ENCODE measurements at places on chromosomes 2 and 18. TPM values are rescaled to one million over a fixed set of nuclear protein-coding genes. Genes with fewer than 3 reads are reported as not detected.

PROC gene
- not detected for total RNA-seq

ACVR1C gene
- 6.6 TPM for total RNA-seq

CYTIP gene
- 12.5 TPM for total RNA-seq

CYS1 gene
- 13.5 TPM for total RNA-seq

PAX3 gene
- total RNA-seq = not detected

DNA sequence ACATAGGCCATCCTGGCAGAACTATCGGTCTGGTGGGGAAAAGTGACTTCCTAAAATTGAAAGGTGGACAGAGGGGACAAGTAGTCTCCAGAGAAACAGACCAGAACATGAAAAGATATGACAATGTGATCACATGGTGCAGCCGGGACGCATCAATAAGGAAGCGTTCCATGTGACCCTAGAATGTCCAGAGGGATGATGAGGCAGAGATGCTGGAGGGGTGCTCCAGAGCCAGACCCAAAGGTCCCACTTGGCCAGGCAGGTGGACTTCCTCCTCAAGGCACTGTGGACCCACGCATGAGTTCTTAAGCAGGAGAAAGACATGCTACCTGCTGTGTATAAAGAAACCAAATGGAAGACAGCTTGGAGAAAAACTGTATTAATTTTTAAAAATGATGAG is 50.2 kb downstream of the CDH2 start:
- no peak for DNase-seq

- no peak for DNase-seq
These were observed 1.2 kb downstream of the RPL31 start for GRCh38 chr2:101003278-101003775.

- no peak for DNase-seq
These were observed 26.9 kb upstream of the ROCK2 start for GRCh38 chr2:11371092-11371937.

DNA sequence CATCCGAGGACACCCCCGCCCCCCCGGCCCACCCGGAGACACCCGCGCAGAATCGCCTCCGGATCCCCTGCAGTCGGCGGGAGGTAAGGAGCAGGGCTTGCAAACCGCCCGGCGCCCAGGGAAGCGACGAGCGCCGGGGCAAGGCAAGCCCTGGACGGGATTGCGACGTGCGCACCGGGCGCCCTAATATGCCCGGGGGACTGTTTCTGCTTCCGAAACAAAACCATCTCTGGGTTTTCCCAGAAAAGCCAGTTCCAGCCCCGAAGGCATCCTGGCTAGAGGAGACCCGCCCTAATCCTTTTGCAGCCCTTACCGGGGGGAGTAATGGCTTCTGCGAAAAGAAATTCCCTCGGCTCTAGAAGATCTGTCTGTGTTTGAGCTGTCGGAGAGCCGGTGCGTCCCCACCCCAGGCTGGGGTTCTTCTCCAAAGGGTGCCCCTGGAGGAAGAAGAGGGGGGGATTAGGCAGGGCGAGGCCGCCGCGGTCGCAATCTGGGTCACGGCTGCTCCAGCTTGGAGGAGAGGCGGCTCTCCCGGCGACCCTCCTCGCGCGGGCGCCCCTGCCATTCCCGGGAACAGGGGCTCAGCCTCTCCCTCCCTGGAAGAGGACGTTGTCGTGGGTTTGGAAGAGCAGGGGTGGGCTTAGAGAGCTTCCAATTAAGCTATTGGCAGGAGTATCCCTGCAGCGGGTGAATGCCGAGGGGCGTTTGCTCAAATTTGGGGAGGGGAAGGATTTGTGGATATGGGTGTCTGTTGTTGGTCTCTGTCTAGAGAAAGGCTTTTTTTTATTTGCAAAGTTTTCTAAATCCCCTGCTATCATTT is 521 bp downstream of the MYCN start:
- DNase-seq = no peak

DNA sequence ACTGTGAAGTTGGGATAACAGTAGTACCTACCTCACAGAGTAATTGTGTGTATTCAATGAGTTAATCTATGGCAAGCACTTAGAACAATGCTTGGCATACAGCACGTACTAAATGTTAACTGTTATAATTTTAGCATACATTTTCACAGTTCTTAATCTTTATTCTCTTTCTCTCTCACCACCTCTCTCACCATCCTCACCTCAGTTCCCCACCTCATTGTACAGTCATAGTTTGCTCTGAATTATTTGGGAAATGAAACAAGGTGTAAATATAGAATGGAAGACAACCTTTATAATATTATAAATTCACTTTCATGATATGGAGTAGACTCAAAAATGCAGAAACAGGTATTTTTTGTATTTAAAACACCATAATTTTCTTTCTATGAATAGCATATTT is 40.0 kb upstream of the DNAH7 start:
- DNase-seq = no peak

- DNase-seq = peak; percentile 94
These were observed at the start of gene ZEB2 for GRCh38 chr2:144519934-144520731. Gene ZEB2, minus strand, starts transcription at chr2:144520119. Its CDS starts 2,769 bp downstream, at chr2:144517350.

GRCh38 chr2:218400167-218400929 is 680 bp downstream of the CTDSP1 start:
- peak; percentile 92 for DNase-seq

GRCh38 chr2:241760301-241760771 is 16.3 kb upstream of the GAL3ST2 start:
- DNase-seq = no peak

- no peak for DNase-seq
These were observed 89.4 kb upstream of the TACR1 start for GRCh38 chr2:75288760-75289159.

DNA sequence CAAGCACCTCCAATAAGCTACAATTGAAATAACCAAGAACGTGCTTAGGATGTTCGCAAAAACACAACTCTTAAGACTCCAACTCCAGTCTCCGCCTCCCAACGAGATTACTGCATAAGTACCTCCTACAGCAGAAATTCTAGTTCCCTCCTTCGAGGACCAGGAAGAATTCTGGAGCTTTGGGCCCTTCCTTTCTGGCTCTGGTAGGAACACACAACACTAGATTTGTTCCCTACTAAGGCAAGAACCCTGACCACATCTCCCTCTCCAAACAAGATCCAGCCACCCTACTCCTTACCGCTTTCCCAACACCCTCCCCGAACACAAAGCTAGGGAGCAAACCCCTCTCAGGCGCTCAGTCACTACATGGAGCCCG is 721 bp downstream of the ADAM17 start:
- no peak for DNase-seq

GRCh38 chr18:3262234-3263131 is 550 bp downstream of the MYL12B start:
- DNase-seq = no peak

Measured in vagina (tissue), 2 donors.